Stimulated activated CD8-positive, alpha-beta memory T cell treated with anti-CD3 and anti-CD28 coated beads, Interleukin-15, amount 100 ng/mL, for 4 hours (primary cell): ENCODE measurements at places on chromosomes 11 and 22.
A peak's percentile ranks its signal among the peaks of the same experiment; 100 is the strongest.

- DNase-seq, result no peak
Measured at GRCh38 chr22:45200860-45201511, 37.3 kb downstream of the NUP50 start.

GRCh38 chr11:98940913-98941312 is 79.8 kb upstream of the CNTN5 start:
- DNase-seq, result no peak

DNA sequence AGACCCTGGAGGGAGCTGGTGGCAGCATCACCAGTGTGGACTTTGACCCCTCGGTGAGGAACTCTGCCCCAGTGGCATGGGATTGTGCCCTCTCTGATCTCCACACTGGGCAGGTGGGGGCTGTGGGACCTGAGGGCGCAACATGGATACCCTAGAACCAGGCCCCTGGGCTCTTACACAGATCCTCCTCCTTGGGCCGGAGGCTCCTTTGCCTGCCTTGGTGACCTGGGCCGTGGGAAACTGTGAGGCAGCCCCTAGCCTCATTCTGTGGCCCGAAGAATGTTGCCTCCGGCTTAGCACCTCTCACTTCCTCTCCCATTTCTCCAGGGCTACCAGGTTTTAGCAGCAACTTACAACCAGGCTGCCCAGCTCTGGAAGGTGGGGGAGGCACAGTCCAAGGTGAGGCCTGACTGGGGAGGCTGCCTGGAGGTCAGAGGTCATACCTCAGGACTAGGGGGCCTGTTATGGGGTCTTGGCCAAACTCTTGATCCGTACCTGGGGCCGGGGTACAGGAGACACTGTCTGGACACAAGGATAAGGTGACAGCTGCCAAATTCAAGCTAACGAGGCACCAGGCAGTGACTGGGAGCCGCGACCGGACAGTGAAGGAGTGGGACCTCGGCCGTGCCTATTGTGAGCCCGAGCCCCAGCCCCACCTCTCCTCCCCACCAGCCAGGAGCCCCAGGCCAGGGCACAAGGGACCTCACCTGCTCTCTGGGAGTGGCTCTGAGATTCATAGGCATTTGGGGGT is 12.2 kb downstream of the ATG16L2 start:
- no peak for DNase-seq

DNA sequence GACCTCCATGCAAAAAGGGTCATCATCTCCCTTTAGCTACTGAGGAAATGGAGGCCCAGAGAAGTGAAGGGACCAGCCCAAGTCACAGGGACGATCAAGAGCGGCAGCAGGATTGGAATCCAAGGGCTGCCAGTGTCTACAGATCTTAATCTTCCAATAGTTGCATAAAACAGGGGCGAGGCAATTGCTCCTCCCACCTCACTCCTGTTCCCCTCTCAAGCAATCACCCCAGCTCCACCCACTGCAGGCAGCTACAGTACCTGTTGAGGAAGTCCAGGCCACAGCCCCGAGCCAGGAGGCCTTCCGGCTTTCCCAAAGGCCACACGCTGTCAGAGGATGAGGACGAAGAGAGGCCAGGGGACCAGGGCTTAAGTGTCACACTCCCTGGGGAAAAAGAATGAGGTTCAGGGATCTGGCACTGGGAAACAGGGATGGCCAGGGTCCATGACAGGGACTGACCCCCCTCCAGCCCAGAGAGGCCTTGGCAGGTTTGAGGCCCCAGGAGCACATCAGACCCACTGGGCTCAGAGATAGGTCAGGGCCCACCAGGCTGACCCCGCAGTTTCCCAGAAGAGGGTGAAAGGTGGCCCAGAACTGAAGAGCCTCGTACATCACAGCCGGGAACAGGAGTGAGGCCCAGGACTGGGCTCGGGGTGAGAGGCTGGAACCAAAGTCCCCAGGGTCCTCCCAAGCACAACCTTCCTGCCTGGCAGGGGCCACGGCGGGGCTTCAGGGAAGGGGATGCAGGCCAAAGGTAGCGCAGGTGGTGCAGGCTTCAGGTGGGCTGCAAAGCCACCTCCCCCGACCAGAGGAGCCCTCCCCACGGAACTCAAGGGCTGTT is 16.4 kb upstream of the MFNG start:
- DNase-seq, result no peak

GRCh38 chr11:102518296-102519094 is 12.1 kb downstream of the MMP7 start:
- no peak for DNase-seq

DNA sequence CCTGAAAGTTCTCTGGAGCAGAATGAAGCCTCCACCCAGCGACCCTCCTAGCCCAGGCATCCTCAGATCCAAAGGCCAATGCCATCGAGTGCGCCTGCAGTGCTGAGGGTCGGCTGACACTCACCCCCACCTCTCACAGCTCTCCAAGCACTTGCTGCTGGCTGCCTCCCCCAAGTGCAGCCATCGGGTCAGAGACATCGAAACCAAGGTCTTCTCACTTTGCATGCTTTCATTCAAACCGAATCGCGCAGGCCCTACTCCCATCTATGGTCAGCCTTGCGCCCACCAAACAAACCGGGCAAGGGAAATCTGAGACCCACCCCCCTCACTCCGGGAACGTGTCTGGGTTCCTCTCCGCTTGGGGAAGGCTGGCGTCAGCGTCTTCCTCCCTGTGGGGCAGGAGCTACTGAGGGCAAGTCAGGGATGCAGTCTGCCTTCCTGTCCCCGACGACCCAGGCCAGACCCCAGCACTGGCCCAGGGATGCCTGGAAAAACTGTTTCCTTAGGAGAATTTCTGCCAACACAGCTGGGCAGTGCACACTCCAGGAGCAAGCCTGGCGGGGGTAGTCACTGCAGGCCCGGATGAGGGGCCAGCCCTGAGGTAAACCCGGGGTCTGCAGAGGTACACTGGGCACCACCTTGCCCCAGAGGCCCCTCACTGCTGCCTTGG is 7.0 kb downstream of the WNT7B start:
- no peak for DNase-seq

GRCh38 chr11:123729602-123730001 is 11.9 kb downstream of the ZNF202 start:
- no peak for DNase-seq

- no peak for DNase-seq
Measured at GRCh38 chr11:74055938-74056337, 47.1 kb upstream of the UCP3 start.

- DNase-seq, result peak; percentile 38
Measured at GRCh38 chr22:39388261-39389011, 11.1 kb upstream of the TAB1 start.

DNA sequence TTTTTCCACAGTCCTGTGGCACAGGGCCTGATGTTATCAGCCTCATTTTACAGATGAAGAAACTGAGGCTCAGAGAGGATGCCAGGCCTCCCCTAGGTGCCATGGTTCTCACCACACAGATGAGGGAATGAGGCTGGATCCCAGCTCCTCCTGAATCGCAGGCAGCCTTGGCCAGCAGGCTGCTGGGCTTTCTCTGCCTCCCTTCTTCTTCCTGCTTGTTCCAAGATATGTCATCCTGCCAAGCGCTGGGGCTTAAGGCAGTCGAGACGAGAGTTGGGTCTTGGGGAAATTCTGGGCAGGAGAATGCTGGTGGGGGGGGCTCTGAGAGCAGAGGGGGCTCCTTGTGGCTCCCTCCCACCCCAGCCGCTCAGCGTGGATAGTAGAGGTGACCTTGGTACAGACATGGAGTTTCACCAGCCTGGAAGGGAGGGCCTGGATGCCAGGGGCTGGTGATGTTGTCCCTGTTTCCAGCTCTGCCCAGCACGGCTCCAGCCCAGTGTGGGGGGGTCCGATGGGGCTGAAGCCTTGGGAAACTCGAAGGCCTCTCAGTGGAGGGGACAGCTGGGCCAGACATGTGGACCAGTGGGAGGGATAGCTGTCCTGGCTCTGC is 16.6 kb upstream of the MPPED1 start:
- no peak for DNase-seq

- no peak for DNase-seq
Measured at GRCh38 chr22:37628830-37629229, 10.6 kb upstream of the SH3BP1 start.

- no peak for DNase-seq
Measured at GRCh38 chr11:45662665-45663485, 2.5 kb downstream of the CHST1 start.

GRCh38 chr11:68002575-68002937 is 1.3 kb downstream of the UNC93B1 start:
- DNase-seq, result no peak

DNA sequence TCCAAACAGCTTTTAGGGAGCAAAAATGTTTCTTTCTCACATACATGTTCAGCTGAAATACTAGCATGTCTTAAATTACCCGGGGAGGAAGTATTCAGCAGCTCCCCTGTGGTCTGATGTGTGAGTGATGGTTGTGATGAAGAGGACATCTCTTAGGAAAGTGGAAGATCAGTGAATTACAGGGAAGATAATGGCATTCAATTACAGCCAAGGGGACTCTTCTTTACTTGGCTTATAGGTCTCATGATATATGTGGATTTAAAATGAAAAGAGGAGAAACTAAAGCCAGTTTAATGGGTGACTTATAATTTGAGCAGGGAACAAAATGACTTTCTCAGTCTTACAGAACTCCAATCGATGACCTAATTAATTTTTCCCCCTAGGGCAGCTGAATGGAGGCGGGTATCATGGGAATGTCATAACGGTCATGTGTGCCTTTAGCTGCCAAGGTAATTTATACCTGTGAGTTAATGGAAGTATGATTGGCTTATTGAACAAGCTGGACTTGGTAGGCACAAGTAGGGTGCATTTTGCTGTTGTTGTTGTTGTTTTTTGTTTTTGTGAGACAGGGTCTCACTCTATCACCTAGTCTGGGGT is 198.8 kb downstream of the HIPK3 start:
- no peak for DNase-seq

DNA sequence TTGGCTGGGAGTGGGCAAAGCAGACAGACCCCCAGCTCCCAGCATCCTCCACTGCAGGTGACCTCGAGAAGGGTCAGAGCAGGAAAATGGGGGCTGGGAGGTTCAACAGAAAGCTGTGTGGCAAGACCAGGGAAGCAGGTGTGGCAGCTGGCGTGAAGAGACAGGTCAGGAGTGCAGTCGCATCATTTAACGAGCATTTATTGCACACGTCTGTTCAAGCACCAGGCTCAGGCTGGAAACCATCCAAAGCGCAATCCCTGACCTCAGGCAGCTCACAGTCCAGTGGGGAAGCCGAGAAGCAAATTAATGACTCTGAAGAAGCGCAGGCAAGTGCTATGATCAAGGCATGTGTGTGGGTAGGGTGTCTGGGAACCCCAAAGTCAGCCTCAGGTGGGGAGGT is 7.4 kb downstream of the SLC25A45 start:
- no peak for DNase-seq

DNA sequence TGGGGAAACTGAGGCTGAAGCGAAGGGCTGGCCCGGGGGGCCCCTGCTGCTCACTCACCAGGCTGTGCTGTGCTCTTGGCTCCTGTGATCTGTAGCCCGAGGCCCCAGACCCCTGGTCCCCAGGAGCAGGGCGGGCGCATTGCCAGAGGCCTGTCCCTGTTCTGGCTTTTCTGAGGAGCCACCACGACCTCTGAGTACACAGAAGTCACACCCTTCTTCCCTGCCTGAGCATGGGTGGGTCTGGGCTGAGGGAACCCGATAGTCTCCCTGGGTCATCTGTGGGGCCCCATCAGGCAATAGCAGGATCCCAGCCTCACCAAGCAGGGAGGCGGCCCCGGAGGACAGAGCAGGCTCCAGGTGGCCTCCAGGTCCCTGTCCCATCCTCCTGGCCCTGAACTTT is 5.1 kb downstream of the CASTOR1 start:
- no peak for DNase-seq

DNA sequence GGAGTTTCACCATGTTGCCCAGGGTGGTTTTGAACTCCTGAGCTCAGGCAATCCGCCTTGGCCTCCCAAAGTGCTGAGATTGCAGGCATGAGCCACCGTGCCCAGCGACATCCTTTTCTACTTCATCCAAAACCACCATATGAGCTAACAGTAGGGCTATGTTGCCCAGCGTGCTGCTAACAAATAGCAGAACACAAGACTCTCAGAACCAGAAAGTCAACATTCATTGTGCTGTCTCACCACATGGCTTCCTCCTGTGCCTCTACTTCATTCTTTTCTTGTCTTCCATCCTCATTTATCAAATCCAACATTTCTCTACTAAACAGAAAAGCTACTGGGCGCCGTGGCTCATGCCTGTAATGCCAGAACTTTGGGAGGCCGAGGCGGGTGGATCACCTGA is 12.0 kb upstream of the DENND5A start:
- DNase-seq, result no peak

DNA sequence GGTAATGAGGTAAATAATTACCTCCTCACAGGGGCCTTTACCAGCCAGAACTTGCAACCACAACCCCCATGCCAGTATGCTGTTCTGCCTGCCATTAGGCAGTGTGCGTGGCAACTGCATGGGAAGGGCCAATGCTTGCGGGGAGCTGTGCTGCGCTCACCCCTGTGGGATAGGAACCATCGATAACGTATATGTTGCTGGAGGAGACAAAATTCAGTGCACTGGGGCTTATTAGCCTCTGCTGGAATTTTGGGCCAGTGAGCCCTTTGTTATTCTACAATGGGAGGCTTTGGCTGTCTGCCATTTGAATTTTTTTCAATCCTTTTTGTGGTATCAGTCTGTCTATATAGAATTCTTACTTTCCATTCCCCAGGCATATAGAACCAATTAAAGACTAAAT is 47.3 kb downstream of the PPP2R1B start:
- no peak for DNase-seq

DNA sequence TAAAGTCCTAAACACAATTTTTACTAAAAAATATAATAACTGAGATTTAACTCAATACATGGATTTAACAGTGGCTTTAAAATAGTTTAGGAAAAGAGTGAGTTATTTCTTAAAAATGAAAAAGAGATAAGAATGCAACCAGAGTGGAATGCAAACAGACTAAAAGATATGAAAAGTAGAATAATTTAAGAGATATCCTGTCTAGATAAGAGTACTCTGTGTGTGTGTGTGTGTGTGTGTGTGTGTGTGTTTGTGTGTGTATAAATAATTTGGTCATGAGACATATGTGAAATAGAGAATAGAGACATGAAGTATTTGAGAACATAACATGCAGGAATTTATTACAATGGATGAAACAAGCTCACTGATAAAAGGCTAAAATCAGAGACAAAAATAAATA is 986.9 kb upstream of the CHORDC1 start:
- DNase-seq, result no peak

DNA sequence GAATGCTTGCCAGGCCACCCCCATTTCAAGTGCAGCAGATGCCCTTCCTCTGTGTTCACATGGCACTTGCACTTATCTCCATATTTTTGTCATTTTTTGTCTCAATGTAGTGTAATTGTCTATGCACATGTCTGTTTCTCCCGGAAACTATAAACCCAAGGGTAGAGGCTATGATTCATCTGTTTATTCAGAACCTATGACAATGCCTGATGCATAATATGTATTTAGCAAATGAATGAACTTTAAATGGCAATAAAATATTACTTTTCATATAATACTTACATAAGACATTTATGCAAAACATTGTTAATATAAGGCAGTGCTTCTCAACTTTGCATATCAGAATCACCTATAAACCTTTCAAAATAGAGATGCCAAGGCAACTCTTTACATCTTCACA is 6.7 kb downstream of the PAK1 start:
- DNase-seq, result no peak

- DNase-seq, result no peak
Measured at GRCh38 chr11:62030071-62030684, 62.7 kb upstream of the FTH1 start.

- no peak for DNase-seq
Measured at GRCh38 chr11:75563501-75563977, 1.5 kb downstream of the SERPINH1 start.

GRCh38 chr11:115660030-115660805 is 156.0 kb upstream of the CADM1 start:
- no peak for DNase-seq
